ENCODE measurements at places on chromosomes 4 and X.

DNA sequence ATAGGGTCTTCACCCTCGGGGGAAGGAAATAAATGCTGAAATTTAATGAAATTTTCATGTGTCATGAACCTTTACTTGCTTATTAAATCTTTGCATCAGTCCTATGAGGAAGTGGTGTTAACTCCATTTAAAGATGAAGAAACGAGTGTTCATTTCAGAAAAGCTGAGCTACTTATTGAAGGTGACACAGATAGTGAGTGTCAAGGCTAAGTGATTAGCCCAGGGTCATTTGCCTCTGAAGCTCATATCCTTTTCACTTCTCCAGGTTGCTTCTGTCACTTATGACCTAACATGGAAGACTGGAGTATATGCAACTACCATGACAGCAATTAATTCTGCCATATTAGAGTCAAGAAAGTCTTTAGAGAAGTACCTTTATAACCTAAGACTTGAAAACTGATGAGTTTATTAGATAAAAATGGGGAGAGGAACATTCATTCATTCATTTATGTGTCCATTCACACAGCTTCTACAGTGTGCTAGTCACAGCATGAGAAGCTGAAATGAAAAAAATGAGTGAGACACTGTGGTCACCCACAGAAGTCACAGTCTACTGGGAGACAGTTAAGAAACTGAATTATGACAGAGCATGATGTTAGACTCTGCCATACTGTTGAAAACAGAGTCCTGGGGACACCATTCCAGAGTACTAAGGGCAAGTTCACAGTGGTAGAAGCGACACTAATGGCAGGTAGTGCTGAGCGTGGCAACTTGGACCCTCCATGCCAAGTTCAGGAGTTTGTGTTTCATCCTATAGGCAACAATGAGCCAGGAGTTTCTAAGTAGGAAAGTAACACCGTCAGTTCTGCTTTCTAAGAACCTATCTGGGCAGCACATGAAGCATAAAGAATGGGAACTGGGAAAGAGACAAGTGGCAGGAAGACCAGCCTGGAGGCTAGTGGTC is 21.3 kb downstream of the ALPK1 start:
- H3K27ac ChIP-seq = no peak overlapping the region
- H3K27me3 ChIP-seq = no peaks in the 10 kb centered on the region

DNA sequence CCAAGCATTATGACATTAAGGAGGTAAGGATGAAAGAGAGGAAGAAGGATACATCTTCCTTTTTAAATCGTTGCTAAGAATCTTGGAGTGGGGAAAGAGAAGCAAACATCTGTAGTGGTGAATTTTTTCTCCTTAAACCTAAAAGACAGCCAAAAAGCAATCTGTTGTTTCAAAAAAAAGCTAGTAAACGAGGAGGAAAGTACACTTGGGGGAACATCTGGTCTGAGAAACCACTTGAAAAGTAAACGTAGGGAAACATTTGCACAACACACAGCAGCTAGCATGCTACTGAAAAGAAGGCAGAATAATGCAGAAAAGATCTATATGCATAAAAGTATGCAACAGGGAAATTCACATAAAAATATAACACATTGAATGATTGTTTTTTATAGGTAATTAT is 1485.6 kb downstream of the PCDH19 start:
- no peaks in the 10 kb centered on the region for H3K4me1 ChIP-seq
- no peak overlapping the region for H3K4me3 ChIP-seq
- no peak for DNase-seq
- H3K36me3 ChIP-seq = no peaks in the 10 kb centered on the region
- no peaks in the 10 kb centered on the region for H3K27me3 ChIP-seq
- no peak overlapping the region for H3K27ac ChIP-seq

- DNase-seq = no peak
Observed at GRCh38 chr4:8908206-8908893, 36.7 kb upstream of the HMX1 start.

GRCh38 chr4:16048619-16049419 is 35.0 kb downstream of the PROM1 start:
- H3K36me3 ChIP-seq = no peaks in the 10 kb centered on the region
- no peak overlapping the region for H3K27ac ChIP-seq
- DNase-seq = no peak
- H3K4me3 ChIP-seq = no peak overlapping the region
- no peaks in the 10 kb centered on the region for H3K4me1 ChIP-seq

GRCh38 chrX:68249401-68249831 is 183.9 kb downstream of the OPHN1 start:
- DNase-seq = no peak
- no peak overlapping the region for H3K27ac ChIP-seq
- H3K27me3 ChIP-seq = no peaks in the 10 kb centered on the region
- no peaks in the 10 kb centered on the region for H3K36me3 ChIP-seq

GRCh38 chr4:185716577-185717376 is 95.2 kb downstream of the SORBS2 start:
- no peak for DNase-seq
- H3K27me3 ChIP-seq = peaks cover 5% of the 10 kb centered on the region
- H3K27ac ChIP-seq = no peak overlapping the region
- no peaks in the 10 kb centered on the region for H3K4me1 ChIP-seq
- H3K4me3 ChIP-seq = no peak overlapping the region

Data from CD4-positive, alpha-beta T cell (primary cell).